ENCODE measurements at places on chromosomes 16 and 17.

DNA sequence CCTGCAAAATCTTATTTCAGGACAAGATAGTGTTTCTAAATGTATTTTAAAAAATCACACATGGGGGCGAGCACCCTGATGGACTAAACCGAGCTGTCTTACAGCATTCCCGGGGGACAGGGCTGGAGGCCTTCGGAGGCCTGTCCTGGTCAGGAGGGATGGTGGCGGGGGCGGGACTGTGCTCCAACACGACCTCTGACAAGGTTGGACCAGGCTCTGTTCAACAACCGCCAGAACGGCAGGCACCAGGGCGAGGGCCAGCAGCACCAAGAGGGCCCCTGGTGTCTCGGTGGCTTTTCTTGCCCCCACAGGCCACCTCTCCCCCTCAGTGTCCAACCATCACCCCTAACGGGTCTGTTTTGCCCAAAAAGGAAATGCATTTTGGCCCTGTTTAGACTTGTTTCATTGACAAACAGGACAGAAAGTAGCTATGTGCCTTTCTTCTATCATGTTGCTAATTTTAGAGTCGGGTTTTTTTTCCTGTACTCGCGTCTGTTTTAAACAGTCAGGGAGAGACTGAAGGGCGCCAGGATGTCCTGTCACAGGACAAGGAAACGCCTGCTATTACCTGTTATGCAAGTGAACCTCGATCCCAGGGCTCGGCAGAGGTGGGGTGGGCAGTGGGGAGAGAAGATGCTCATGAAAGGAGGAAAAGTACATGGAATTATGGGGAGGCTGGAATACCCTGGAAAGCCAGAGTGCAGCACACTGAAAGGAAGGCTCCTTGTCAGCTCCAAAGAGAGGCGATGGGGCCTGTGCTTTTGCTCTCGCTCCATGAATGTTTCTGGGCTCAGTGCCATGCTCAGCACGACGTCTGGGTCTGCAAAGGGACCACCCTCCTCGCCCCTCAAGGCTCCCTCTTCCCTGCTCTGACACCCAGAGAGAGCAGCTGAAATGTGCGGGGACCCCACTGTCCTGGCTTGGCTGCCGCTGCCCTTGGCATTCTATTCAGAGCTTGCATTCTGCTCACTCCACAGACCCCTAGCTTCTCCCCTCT is 11.9 kb downstream of the TMEM204 start:
- no peak for DNase-seq

DNA sequence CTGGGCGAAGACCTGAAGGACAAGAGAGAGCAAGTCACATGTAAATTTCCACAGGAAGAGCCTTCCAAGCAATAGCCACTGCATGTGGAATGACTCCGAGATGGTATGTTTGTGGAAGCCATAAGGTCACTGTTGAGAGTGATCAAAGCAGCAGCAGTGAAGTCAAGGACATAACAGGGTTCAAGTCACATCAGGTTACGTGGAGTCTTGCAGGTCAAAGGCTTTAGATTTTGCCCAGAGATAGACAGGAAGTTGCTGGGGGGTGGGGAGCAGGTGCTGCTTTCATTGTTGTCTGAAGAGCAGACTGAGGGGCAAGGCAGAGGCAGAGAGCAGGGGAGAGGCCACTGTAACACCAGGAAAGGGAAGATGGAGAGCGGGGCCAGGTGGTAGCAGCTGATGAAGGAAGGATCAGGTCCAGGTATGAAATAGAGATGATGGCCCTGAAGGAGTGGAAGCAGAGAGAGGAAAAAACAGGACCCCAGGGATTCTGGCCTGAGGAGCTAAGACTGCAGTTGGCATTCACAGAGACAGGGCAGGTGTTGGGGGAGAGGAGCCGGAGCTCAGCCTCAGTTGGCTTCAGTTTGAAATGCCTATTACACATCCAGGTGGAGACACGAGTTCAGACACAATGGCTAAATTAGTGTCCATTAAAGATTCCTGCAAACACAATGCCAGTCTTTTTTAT is 129.3 kb upstream of the AXIN2 start:
- no peak for DNase-seq

- DNase-seq: no peak
These were observed 179.9 kb downstream of the SEC14L1 start for GRCh38 chr17:77320485-77321256.

- DNase-seq: no peak
These were observed 609 bp downstream of the CNGB1 start for GRCh38 chr16:57970319-57970718.

- DNase-seq: no peak
These were observed 37.5 kb upstream of the LITAF start for GRCh38 chr16:11624205-11624604.

DNA sequence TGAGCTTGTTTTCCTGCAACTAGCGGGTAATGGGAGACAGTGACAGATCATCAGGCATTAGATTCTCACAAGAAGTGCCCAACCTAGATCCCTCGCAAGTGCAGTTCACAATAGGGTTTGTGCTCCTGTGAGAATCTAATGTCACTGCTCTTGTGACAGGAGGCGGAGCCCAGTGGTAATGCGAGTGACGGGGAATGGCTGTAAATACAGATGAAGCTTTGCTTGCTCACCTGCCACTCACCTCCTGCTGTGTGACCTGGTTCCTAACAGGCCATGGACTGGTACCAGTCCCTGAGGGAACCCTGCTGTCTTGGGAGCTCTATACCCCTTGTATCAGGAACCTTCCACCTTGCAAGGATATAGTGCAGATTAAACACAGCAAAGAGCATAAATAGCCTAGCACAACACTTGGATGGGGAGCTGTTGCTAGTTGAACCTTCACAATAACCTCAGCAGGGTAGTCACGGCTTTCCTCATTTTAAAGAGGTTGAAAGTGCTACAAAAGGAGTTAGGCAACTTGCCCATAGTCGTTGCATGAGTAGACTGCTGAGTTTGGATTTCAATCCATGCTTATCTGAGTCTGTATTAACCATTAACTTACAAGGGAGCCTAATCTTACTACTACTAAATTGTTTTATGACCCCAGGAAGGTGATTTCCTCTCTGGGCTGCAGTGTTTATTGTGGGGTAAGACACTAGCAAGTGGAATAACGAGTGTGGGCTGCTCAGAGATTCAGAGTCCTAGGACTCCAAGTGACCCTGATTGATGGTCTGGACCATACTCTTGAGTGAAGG is 156.6 kb upstream of the ZFHX3 start:
- no peak for DNase-seq

DNA sequence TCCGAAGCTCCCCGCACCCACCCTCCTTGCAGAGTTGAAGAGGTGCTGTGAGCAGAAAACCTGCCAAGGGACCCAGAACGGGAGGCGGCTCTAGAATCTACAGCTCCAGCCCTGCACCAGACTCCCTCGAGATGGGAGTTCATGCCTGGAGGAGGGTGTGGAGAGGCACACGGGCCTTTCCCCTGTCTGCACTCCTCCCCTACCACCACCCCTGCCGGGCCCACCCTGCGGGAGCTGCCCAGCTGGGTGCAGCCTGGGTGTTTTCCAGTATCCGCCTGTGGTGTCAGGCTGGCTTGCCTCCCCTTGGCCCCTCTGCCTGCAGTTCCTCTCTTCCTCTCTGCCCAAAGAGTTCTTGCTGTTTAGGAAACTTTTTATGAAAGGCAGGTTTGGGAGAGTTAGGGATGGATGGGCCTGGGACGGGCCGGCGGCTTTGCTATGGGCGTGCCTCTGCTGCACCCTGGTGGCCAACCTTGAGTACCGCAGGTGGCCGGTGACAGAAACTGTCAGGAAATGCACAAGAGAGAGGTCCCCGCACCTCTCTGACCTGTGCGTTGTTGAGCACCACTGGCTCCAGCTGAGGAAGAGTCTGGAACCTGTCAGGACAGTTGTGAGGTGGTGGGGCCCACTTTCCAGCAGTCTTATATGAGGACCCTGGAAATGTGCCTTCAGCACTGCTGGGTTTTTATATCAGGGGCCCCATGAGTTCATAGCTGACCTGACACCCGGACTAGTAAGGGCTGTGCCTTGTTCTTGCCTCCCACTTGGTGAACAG is 354.1 kb downstream of the SEC14L1 start:
- peak; percentile 71 for DNase-seq

- peak; percentile 90 for DNase-seq
These were observed 25.6 kb downstream of the ATP6V0A1 start for GRCh38 chr17:42484304-42484703.

GRCh38 chr17:45702666-45703266 is 81.4 kb upstream of the CRHR1 start:
- no peak for DNase-seq

DNA sequence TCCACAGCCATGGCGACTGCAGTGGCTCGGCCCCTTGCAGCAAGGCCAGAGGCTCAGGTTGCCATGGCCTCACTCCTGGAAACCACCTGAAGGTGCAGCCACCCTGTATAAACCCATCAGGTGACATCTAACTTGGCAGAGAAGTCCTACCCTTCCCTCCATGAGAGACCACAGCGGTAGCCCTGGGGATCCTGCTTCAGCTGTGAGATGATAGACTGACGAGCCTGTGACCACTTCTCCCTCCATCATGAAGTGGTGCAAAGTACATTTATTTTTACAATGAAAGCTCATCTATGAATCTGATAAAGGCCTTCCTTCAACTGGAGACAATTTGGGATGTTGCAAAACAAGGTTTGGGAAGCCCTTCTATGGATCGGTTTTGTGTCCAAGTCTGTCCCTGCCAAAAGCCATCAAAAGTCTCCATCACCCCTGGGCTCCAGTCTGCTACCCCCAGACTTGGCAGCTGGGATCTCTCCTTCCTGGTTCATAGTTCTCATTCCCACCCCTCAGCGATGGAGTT is 1.8 kb downstream of the ZACN start:
- DNase-seq: no peak

DNA sequence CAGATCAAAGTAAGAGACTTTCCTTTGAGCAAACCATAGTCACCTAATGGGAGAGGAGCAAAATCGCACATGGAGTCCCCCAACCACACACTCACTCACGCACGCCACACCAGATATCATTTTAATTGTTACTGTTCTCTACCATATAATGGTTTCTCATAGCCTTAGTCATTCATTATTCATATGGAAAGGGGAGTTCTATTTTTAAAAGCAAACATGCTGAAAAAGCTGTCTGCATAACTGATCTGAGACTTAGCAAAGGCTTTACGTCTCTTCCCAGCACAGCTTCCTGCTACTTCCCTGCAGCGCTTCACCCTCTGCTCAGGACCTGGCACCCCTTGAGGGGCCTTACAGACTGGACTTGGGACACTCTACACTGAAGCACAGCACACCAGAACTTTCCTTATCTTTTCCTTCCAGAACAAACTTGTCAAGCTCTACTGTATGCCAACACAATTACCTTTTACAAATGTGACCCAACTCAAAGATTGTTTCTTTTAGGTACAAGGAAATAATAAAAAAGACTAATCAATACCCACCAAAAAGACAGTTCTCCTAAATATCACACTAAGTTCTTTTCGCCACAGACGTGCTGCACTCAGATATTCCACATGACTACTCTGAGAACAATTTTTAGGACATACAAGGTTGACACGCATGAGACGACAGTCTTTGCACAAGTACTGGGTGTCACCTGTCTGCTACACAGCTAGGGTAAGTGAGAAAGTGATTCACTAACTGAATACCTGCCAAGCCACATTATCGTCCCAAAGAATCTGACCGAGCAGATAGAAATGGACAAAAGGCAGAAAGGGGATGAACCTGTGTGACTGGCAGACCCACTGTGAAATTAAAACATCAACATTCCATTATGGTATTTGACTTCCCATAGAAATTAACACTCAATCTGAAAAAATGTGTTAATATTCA is 21.5 kb downstream of the SRP68 start:
- no peak for DNase-seq

GRCh38 chr17:68302666-68303065 is 11.4 kb downstream of the ARSG start:
- DNase-seq: no peak

- DNase-seq: no peak
These were observed 7.3 kb downstream of the HSD3B7 start for GRCh38 chr16:30992276-30992780.

DNA sequence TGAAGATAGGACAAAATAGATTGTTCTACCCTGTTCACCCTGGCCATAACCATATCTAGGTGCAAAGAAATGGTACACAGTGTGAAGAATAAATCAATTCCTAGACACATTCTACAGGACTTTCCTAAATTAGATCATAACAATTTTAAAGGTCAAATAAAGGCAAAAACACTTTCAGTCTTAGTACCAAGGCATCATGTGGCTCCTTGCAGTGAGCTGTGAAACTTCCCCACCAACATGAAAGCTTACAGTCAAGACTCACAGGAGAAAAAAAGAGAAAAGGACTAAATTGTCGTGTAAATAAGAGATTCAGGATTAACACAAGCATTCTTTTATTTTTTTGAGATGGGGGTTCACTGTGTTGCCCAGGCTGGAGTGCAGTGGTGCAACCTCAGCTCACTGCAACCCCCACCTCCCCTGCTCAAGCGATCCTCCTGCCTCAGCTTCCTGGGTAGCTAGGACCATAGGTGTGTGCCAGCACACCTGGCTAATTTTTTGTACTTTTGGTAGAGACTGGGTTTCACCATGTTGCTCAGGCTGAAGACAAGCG is 14.2 kb downstream of the NSMCE1 start:
- no peak for DNase-seq

- DNase-seq: no peak
These were observed 22.4 kb upstream of the SCNN1B start for GRCh38 chr16:23279721-23280153.

DNA sequence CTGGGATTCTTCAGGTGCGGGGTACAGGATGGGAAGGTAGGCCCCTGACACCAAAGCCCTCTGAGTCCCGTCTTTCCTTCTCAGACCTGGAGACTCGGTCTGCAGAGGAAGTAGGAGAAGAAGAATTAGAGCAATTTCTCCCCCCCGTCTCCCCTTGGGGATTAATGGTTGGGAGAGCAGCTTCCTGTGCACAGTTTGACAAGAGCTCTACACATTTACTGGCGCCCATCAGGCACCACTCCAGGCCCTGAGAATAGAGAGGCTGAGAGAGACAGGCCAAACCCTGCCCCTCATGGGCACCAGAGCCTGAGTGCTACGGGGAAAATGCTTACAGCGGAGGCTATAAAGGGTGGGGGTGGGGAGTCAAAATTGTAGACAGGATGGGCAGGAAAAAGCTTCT is 3.5 kb upstream of the C16orf74 start:
- peak; percentile 91 for DNase-seq

- DNase-seq: no peak
These were observed 23.0 kb downstream of the RARA start for GRCh38 chr17:40331743-40332641.

DNA sequence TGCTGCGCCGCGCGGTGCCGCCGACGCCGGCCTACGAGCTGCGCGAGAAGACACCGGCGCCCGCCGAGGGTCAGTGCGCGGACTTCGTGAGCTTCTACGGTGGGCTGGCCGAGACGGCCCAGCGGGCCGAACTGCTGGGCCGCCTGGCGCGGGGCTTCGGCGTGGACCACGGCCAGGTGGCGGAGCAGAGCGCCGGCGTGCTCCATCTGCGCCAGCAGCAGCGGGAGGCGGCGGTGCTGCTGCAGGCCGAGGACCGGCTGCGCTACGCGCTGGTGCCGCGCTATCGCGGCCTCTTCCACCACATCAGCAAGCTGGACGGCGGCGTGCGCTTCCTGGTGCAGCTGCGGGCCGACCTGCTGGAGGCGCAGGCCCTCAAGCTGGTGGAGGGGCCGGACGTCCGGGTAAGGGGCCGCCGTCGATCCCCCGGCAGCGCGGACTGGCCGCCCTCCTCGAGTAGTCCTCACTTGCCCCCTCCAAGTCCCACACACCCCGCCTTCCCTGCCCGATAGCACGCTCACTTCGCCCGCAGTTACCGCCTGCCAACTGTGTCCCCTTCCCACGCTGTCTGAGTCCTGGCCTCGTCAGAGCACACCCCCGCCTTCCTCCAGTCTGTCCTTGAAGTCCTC is 470 bp downstream of the MLYCD start:
- DNase-seq: peak; percentile 35

- no peak for DNase-seq
These were observed 1.6 kb downstream of the CHD9 start for GRCh38 chr16:53056392-53056881.
